ENCODE measurements at places on chromosomes 4 and X.

GRCh38 chr4:38154681-38155588, 194.7 kb downstream of the PTTG2 start:
- no peak for DNase-seq

DNA sequence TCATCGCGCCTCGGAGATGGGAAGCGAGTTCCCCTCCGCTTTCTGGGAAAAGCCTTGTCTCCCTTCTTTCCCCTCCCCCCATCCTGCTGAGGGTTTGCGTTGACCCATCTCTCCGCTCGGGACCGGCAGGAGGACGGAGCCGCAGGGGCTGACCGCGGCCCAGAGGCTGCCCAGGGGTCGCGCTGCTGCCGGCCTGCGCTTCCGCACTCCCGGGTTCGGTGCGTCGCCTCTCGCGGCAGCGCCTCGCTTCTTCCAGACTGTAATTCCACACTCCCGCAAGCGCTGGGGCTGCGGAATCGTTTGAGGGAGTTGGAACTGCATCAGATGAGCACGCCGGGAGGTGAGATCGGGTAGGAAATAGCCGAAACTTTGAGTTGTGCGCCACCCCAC, 88.3 kb downstream of the BCOR start:
- no peak for DNase-seq

GRCh38 chr4:40515037-40515397, 114.6 kb downstream of the RBM47 start:
- no peak for DNase-seq

- no peak for DNase-seq
These were observed 20.5 kb upstream of the WDR44 start for GRCh38 chrX:118325453-118325852.

DNA sequence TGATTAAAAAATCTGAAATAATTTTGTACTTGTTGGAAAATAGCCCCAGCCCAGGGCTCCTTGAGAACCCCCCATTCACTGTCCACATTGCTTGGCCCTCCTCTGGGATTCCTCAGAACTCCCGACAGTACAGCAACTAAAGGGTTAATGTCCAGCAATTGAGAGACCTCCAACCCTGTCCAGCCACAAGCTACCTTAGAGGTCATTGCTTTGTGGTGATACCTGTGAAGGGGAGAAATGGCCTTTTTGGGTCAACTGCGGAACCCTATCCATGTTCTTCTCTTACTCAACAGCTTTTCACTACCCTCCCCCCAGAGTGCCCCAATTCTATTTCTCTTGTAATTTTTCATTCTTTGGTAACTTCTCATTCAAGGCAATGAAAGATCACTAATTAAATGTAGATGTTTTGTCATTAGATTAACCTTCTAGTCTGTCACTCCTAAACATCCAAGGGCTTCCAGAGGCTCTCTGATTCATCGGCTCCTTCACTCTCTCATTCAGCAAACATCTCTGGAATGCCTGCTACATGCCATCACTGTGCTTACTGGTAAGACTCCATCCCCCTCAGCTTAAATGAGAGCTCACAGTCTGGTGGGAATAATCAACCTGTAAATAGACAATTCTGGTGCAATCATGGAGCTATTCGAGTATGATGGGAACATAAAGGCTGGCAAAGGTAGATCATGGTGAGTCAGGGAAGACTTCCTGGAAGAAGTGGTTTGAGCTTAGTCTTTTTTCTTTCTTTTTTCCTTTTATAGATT, 241.4 kb upstream of the PGRMC2 start:
- no peak for DNase-seq

GRCh38 chr4:124334119-124334518, 378.4 kb downstream of the ANKRD50 start:
- no peak for DNase-seq

DNA sequence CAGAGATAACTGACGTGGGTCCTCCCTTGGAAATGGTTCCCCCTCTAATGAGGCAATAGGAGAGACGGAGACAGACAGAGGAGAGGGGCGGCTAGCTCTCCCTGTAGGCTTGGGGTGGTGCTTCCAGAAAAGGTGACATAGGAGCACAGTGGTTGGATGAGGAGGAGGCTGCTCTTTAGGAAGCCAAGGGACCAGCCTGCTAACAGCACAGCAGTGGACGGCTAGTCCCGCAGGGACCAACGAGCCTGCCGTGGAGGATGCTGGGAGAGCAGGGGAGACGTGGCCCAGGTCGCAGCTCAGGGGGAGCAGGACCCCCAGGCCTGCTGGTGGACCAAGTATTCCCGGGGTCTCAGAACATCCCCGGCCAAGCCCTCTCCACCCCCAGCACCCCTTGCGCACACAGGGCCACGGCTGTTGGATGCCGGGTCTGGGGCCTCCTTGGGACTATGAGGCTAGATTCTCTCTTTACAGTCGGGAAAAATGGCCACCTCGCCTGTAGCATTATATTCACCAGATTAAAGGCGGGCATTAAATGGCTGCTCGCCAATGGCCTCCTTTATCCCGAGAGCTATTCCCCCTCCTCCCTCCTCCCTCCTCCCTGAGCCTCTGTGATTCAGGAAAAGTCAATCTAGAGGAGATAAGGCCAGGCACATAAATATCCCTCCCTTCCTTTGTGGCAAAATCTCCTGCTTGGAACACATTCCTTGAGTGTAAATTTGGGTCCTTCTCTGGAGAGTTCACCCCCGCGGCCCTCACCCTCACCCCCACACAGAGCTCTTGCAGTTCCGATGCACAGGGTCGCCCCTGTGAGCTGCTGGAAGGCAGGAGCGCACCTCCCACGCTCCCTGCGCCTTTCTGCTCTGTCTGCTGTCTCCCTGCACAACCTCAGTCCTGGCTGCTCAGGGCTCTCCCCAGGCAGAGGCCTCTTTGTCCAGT, 30.5 kb upstream of the NSG1 start:
- no peak for DNase-seq

GRCh38 chr4:172982151-172982590, 186.4 kb upstream of the GALNT7 start:
- no peak for DNase-seq

- no peak for DNase-seq
These were observed 213.1 kb upstream of the MID1 start for GRCh38 chrX:10833299-10834169.

DNA sequence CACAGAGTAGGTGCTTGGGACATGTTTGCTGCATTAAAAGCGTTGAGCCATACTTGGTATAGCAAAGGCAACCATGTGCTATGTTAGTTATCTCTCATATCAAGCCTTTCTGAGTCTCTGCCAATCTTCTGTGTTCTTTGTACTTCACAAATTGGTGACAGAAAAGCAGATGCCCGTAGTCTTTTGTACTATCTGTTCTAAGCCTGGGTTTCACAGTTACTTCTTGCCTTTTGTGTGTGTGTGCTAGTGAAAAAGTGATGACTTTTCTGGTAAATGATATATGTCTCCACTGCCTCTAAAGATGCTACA, 16.1 kb upstream of the KLHL2 start:
- DNase-seq: no peak
